GDM1 (cell line): ENCODE measurements at places on chromosomes 4 and X.

DNA sequence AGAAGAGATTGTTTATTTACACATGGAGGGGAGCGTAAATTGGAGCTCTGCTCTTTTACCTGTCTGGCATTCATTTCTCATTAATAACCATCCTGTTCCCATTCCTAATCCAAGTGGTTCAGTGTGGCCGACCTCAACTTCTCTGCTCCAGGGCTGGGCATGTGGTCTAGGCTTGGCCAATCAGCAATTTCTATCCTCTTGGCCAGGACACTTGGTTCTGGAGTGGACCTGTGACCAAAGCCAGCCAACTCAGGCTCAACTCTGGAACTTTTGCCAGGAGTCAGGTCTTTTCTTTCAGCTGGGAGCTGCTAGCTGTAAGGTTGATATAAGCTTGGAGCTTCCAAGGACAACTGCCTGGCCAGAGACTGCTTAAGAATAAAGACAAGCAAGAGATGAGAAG lies 15.6 kb upstream of the RASL11B start:
- DNase-seq, result no peak

- peak; percentile 86 for DNase-seq
Observed at GRCh38 chr4:83548151-83548905, 12.4 kb downstream of the GPAT3 start.

DNA sequence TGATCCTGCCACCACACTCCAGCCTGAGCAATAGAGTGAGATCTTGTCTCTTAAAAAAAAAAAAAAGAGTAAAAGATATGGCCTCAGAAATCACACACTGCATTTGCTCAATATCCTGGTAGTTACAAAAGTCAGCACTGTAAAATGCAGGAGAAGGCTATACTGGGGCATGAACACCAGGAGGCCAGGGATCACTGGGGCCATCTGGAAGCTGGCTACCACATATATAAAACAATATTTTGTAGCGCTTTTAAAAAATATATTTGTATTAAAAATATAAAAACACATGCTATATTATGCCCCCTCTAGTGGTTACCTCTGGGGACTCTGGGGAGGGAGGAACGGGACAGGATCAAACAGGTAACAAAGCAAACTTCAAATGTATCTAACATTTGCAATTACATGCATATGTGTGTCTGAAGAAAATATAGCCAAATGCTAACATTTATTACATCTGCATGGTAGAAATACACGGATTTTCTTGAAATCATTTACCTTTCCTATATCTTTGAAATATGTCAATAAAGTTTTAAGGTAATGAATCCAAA lies 4.0 kb downstream of the C4orf46 start:
- no peak for DNase-seq

DNA sequence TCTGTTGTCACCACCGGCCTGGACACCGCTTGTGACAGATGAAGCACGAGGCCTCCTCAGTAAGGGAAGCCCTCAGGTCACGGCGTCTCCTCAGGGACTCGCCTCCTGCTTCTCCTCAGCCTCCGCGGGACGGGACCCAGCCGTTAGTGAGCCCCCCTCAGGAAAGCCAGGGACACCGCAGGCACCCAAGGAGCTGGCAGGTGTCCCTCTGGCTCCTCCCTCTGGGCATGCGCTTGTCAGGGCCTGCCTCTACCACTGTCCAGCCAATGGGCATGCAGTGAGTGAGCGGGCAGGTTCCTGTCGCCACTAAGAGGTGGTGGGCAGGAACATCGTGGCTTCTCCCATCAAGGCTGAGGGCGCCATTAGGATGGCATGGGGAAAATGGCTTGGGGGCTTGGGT lies 23.5 kb upstream of the CT55 start:
- DNase-seq, result no peak

GRCh38 chrX:154784149-154784995 lies 20.9 kb downstream of the MPP1 start:
- peak; percentile 69 for DNase-seq
